ENCODE measurements at places on chromosomes 12 and 14.

DNA sequence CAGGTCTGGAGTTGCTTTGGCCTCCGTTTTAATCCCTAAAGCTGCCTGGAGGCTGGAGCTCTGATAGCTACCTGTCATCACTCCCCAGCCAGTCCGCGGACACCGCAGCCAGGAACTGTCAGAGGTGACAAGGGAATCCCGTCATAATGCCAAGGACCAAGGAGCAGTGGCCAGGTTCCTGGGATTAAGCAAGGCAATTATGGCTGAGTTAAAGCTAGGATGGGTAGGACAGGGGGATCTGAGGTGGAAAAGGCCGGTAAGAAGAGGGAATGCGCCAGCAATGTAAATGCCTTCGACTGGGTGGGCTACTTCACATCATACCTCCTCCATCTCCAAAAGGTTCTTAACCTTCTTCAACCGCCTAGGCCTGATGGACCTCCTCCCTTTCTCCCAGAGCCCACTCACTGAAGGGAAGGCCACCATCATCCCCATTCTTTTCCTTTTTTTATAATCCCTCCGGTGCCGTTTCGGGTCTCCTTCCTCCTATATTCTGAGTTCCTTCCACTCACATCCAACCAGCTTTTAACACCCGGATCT, 1.9 kb downstream of the PPP1R3E start:
- DNase-seq, result no peak

- peak; percentile 32 for DNase-seq
Observed at GRCh38 chr14:61644834-61645233, 50.5 kb upstream of the HIF1A start.

DNA sequence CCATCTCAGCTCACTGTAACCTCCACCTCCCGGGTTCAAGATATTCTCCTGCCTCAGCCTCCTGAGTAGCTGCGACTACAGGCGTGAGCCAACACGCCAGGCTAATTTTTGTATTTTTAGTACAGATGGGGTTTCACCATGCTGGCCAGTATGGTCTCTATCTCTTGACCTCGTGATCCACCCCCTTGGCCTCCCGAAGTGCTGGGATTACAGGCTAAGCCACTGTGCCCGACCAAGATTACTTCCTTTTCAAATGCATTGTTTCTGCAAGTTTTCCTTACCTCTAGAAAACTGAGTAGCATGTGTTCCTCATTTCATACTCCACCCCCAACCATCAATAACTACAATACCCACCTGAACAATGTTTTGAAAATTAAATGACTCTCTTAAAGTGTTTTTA, 13.1 kb downstream of the ARF6 start:
- DNase-seq, result no peak

DNA sequence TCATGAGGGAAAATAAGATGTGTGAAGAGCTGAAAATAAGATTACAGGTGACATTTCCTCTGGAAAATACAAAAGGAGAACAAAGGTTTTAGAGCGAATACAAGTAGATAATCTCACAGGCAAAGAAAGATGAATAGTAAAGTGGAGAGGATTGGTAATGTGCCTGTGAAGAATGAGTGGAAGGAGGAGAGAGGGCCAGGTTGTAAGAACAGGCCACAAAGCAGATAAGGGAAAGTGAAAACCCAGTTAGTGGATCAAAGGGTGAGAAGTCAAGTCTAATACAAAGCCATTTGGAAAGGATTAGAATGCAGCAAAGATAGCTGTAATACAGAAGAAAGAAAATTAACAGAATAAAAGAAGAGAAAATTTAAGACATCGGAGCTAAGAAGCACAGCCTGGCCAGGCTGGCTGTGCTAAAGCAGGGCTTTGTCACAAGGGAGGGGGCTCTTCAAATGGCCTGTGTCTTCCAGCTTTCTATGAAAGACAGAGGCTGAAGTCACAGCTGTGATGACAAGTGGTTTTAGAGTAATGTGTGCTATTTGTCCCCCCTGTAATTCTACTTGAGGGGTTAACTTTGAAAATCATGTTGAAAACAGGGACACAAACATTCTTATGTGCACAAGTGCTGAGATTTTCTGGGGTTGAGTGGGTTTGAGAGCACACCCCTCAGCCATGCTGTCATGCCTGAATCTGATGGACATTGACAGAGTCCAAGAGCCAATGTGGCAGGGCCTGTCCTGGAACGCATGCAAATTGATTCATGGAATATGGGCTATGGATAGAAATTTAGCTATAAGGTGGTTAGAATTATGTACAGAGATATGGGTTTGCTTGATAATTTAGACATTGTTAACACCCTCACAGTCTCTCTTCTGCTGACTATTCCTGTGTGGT, 344.5 kb upstream of the NAV3 start:
- no peak for DNase-seq

- DNase-seq, result no peak
Observed at GRCh38 chr12:9240776-9241175, 32.6 kb upstream of the PZP start.

DNA sequence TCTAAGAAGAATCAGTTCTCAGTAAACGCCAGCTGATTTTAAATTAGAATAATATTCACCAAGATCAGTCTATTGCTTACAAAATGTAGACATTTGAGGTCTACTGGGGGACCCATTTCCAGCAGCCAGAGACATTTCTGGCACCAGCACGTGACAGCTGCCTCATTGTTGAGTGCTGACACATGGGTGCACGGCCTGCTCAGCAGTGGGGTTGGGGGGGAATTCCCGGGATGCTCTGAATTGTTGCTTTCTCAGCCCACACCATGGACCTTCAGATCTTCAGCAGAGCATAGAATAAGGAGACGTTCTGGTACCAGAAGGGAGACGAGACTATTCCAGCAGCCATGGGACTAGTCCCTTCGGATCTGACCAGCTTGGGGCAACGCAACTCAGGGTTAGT, 18.3 kb downstream of the PLEKHG7 start:
- no peak for DNase-seq

DNA sequence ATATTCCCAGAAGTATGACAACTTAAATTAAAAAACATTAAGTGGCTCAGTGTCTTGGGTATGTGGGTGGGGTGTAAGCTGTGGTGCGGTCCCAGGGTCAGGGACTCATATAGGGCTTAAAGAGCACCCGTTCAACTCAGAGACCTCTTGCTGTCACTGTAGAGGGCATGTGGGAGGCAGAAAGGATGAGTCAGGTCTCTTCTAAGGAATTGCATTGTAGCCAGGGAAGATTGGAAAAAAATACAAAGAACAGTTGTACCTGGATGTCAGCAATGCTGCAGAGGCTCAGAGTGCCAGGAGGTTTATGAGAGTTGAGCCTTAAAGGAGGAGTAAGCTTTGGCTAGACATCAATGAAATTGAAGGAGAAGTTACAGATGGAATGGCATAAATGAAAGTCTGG, 104.1 kb downstream of the MYRFL start:
- DNase-seq, result no peak

GRCh38 chr12:124247331-124247730, 47.6 kb upstream of the RFLNA start:
- DNase-seq, result no peak

GRCh38 chr14:86858031-86858430, 1135.0 kb downstream of the GALC start:
- no peak for DNase-seq

- no peak for DNase-seq
Observed at GRCh38 chr12:128068211-128068610, 198.8 kb upstream of the TMEM132C start.

GRCh38 chr14:78567343-78567742, 397.2 kb downstream of the NRXN3 start:
- no peak for DNase-seq

DNA sequence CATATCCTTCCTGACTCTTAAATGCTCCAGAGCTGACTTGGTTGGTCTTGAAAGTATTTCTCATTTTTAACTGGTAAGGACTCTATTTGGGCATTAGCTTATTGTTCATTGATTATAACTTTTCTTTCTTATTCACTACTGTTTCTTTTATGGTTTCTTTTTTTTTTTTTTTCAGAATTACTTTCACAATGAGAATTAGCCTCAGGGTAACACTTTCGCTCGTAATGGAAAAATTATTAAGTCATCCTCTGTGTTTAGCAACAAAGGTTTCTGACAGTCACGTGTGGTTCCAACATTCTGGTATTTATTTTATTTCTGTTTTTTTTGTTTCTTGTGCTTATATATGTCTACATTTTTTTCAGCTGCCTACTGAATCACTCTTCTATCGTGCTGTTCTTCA, 80.0 kb downstream of the METTL25 start:
- DNase-seq, result no peak

- no peak for DNase-seq
Observed at GRCh38 chr14:104295681-104296387, 157.4 kb downstream of the KIF26A start.

DNA sequence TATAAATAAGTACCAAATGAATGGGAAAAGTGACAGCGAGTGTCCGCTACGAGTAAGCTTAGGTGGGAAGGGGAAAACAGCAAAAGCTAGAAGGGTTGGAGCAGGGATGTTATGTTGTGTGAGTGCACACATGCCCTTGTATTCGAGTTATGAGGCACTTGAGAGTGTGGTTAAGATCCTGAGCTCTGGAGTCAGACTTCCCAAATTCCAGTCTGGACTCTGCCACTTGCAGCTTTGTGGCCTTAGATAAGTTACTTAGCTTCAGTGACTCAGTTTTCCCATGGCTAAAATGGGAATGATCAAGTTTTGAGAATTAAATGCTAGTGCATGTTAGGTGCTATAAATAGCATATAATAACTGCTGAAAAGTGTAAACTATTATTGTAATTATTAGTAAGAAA, 44.9 kb downstream of the KTN1 start:
- DNase-seq, result no peak

DNA sequence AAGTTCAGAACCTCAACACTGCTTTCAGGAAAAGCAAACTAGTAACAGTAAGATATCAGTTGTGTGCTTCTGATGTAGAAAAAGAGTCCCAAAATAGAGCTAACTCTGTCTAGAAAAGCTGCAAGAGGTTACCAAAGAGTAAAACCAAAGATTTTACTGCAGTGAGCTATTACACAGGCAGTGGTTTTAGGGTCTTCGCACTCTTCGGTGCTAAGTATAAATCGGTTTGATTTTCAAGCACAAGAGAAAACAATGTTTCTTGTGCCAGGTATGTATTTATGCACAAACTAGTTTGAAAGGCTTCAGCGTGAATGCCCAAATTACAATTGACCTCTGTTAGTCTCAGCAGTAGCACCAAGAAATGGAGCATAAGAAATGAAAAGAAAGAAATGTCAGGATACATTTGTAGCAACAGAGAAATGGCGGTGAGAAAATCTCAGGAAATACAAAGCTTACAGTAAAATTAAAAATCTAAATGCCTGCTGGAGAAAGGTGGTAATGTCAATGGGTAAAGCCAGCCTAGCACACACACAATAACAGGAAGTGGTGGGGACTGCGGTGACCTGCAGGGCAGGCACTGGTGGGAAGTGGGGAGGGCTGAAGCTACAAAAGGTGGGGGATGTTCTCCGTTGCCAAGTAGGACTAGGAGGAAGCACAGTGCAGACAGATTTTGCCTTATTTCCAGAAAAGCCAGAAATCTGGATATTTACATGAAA, 18.0 kb upstream of the DYRK2 start:
- peak; percentile 29 for DNase-seq

- no peak for DNase-seq
Observed at GRCh38 chr12:32155961-32156529, 49.4 kb downstream of the BICD1 start.

GRCh38 chr12:89370421-89370831, 18.1 kb upstream of the DUSP6 start:
- DNase-seq, result no peak

DNA sequence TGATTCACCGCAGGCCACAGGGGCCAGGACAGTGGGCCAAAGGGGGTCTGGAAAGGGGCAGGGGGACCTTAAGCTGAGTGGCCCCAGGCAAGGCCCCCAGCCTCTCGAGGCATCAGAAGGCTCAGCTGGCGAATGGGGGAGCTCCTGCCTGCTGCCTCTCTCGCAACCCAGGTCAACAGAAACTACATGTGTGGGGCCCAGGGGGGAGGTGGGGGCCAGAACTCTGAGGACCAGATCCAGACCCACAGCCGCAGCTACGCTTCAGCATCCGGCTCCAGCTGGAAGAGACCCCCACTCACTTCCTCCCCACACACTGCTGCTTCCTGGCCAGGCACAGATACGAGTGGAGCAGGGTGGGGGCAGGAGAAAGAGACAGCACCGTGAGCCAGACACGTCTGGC, 46.5 kb downstream of the NCOR2 start:
- no peak for DNase-seq

DNA sequence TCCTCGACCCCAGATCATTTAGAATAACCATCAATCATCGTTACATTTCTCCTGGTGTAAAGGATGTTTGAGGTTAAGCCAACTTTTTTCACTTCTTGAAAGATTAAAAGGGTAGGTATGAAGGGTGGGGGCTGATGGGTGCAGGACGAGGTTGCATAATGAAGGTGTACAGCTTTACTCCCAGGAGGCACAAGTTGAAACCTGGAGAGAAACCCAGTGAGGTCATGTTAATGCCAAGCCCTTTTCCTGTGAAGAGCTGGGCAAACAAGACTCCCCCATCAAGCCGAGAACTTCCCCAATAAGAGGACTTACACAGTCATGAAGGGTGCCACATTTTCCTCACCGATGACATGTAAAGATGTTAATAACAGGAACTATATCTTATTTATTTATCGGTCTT, 84.3 kb downstream of the FZD10 start:
- no peak for DNase-seq

- peak; percentile 74 for DNase-seq
Observed at GRCh38 chr14:61103541-61104339, 122.7 kb downstream of the SLC38A6 start.

DNA sequence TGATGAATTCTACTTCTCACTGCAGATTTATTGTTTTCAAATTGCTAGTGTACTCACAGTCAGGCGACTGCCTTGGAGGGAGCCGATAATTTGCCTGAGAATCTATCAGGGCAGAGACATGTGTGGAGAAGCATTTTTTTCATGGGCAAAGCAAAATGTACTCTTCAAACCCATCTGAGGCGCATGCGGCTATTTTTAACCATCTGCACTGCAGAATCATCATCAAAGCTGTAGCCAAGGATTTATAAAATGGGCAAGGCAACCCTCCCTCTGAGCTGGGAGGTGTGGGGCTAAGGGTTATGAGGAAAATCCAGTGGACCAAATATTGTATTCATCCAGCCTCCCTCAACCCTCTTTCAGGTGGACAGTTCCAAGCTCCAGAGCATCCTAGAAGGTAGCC, 37.7 kb downstream of the BEST3 start:
- no peak for DNase-seq

DNA sequence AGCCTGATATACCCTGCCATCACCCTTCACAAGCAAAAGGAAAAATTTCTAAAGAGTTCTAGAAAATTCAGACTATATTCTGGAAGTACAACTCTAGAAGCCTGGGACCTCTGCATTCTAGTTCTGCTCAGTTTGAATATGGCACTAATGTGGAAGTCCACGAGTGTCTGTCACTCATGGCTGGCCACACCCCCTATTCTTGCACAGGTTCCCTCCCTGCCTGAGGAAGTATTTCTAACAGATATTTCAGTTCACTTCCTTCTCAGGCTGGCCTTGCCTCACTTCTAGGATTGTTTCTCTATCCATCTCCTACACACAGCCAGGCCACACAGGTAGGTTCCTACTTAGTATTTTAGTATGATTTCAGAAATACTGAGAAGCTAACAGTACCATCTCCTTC, 67.4 kb downstream of the PHLDA1 start:
- peak; percentile 26 for DNase-seq

GRCh38 chr12:52032446-52032803, 18.8 kb upstream of the NR4A1 start:
- DNase-seq, result no peak
